NCI-H2029 treated with DMSO at 0.1 percent for 48 hours (cell line): ENCODE measurements at places on chromosomes 11 and 22.

- no peak for DNase-seq
Measured at GRCh38 chr22:50473855-50474671, 772 bp downstream of the SBF1 start.

DNA sequence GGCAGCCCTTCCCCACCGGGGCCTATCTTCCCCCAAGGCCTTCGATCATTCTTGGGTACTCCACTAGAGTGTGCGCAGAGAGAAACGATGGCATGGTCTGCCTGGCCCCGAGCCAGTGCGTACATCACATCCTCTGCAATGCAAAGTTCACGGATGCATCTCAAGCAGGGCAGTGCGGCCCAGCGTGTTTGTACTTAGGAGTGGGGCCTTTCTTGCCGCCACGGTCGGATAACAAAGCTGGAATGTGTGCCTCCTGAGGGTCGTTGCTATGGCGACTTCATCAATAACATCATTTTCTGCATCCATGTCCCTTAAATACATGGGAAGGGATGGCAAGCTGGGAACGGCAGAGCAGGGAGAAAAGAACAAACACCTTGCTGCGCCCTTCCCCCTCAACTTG is 73.9 kb downstream of the SCUBE1 start:
- DNase-seq: no peak

DNA sequence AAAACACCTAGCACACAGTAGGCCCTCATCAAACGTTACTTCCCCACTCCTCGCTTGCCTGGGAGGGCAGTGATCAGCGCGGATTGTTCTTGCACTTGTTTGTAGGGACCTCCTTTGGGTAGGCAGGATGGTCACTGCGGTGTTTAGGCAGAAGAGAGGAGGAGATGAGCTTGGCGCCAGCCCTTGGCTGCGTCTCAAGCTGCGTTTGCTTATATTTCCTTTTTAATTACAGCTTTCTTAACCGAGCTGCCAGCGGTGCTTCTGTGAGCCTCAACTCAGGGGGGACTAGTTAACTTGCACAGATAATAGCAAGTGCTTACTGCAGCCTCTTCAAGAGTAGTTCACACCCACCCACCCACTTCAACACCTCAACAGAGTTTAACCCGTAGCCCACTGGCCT is 15.1 kb downstream of the IFT27 start:
- DNase-seq: no peak

DNA sequence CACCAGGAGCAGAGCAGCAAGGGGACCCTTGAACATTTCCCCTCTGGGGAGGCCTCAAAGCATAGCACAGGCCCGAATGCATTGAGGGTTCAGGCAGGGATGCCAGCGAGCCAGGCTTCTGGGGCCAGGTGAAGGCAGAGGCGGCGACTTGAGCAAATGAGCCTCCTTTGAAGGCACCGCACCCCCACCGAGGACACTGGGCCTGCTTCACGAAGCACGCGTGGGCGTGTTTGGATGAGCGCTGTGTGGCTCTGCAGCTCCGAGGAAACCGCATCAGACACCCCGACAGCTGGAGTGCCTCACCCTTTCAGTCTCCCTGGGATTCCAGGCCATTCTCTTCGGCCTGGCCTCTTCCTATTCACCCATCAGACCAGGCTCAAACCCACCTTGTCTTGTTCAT is 301.8 kb downstream of the NTM start:
- DNase-seq: no peak

DNA sequence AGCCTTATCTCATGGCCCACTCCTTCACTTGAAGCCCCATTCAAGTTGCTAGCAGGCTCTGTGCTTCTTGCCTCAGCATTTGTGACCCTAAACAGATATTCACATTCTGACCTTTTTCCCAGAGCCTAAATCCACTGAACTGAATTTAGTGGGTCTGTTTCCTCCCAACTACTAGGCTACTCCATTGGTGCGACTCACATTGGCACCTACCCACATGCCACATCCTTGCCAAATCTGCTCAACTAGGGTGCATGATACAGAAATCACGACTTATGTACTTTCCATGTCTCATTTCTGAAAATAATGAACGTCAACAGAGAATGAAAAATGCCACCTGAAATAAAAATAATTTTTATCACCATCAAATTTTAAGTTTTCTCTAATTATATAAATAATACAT is 8.4 kb upstream of the MMP12 start:
- no peak for DNase-seq

- no peak for DNase-seq
Measured at GRCh38 chr11:96132437-96132836, 208.5 kb upstream of the MTMR2 start.

GRCh38 chr11:1099519-1100355 is 25.1 kb downstream of the MUC2 start:
- no peak for DNase-seq

DNA sequence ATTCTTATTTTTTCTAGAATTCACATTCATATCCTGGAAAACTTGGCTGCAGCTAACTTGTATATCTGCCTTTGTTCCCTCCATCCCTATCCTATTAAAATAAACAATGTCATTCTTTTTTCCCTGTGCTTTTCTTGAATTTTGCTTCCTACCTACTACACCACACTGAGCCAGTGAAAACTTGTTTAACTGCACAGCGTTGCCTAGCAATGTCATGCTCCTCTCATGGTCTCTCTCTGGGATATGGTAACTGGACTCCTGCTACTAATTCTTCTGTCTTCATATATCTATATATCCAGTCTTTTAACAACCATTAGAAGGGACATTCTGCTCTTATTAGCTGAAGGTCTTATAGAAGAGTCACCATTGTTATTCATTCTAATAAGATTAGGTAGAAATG is 434.4 kb downstream of the METTL15 start:
- no peak for DNase-seq

DNA sequence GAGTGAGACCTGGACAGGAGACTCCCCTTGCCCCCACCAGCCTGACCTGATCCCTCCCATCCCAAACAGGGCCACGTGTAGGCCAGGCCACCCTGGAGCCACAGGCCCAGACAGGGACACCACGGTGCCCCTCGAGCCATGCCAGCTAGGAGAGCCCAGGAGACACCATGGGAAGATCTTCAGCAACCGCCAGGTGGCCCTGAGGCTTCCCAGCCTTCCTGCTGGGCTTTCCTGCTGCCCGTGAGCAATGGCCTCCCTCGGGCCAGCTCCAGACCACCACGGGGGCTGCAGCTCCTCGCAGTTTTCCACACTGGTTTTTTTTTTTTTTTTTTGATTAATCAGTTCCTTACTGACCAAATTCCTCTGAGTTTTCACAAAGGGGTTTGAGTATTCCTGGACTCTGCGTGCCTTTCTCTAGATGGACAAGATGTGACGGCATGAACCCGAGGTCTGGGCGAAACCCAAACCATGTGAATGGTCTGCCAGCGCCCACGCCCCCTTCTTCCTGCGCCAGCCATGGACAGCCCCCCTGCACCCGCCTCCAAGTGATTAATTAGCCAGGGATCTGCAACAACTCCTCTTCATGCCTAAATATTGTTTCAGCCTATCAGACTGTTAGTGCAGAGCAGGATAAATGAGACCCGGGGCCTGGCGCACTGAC is 40.9 kb downstream of the TBX1 start:
- DNase-seq: no peak

DNA sequence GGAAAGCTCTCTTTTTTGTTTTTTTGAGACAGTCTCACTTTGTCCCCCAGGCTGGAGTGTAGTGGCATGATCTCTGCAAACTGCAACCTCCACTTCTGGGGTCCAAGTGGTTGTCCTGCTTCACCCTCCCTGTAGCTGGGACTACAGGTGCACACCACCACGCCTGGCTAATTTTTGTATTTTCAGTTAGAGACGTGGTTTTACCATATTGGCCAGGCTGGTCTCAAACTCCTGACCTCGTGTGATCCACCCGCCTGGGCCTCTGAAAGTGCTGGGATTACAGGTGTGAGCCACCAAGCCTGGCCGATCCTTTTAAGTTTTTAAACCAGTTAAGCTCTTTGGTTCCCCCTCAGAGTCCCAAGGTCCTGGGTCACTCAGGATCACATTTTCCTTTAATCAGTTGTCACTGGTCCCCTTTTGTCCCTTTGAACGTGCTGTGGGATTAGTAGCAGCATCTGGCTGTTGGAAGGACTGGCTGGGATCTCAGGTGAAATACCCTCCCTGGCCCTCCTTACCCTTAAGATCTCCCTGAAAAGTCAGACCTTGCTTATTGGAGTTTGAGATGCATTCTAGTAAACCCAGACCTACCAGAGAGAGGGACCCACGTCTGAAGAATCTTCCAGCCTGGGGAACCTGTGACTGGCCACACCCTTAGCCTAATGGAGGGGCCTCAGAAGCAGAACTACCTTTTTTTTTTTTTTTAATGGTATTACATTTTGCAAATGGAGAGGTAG is 8.1 kb downstream of the MALAT1 start:
- peak; percentile 94 for DNase-seq

GRCh38 chr22:43300891-43301676 is 42.1 kb downstream of the SCUBE1 start:
- DNase-seq: no peak

- no peak for DNase-seq
Measured at GRCh38 chr22:26681395-26681821, 24.0 kb downstream of the MIAT start.
